ENCODE measurements at places on chromosomes 4 and X. TPM values are rescaled to one million over a fixed set of nuclear protein-coding genes. Genes with fewer than 3 reads are reported as not detected.
A peak's percentile ranks its signal among the peaks of the same experiment; 100 is the strongest.

PPBP gene
- total RNA-seq: not detected

GRCh38 chr4:176034499-176034898, 31.1 kb upstream of the WDR17 start:
- DNase-seq: peak; percentile 16

TCP11X2 gene
- 0.42 TPM for total RNA-seq

DNA sequence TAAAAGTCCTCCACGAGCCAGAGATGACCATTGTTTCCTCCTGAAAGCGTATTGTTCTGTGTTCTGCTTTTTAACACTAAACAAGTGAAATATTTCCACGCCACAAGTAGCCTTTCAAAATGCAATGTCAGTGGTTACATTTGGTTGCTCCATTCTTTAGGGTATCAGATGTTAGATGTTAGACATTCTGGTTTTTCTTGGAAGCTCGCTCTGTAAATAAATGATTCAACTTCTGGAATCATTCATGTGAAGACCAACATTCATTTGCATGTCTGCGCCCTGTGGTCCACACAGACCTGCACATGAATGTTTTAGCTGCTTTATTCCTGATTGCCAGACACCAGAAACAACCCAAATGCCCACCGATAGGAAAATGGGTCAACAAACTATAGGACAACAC, 38.0 kb upstream of the HELT start:
- DNase-seq: no peak

DNA sequence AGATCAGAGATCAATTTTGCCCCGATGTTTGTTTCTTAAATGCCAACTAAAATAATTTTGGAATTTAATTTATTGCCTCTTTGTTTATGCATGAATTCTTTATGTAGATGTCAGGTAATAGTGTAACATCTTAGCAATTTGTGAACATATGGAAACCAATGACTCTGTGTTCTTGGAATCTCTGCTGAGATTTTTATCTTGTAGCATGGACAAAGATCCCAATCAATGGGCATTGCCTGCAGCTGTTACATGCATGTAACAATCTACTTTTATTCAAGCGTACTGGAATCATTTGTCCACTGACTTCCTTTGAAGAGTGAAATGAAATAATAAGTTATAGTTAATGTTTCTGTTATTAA, 61.6 kb upstream of the ARSJ start:
- no peak for DNase-seq

DNA sequence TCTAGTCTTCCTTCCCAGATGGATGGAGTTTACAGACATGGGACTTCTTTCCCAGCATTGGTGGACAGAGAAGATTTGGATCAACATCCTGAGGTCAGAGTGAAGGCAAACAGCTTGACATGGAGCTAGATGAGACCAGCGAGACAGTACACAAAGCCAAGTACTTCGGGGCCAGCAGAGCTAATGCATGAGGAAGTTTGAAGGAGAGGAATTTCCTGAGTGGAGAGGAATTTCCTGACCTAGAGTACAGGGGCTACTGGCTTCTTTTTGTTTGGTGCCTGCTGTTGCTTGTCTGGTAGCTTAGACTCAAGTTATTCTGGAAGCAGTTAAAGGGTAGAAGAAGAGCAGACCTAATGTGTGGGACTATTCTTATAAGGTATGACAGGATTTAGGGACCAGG, 69.1 kb upstream of the EOLA2 start:
- DNase-seq: no peak

SNCA gene
- total RNA-seq: 8.7 TPM

DNA sequence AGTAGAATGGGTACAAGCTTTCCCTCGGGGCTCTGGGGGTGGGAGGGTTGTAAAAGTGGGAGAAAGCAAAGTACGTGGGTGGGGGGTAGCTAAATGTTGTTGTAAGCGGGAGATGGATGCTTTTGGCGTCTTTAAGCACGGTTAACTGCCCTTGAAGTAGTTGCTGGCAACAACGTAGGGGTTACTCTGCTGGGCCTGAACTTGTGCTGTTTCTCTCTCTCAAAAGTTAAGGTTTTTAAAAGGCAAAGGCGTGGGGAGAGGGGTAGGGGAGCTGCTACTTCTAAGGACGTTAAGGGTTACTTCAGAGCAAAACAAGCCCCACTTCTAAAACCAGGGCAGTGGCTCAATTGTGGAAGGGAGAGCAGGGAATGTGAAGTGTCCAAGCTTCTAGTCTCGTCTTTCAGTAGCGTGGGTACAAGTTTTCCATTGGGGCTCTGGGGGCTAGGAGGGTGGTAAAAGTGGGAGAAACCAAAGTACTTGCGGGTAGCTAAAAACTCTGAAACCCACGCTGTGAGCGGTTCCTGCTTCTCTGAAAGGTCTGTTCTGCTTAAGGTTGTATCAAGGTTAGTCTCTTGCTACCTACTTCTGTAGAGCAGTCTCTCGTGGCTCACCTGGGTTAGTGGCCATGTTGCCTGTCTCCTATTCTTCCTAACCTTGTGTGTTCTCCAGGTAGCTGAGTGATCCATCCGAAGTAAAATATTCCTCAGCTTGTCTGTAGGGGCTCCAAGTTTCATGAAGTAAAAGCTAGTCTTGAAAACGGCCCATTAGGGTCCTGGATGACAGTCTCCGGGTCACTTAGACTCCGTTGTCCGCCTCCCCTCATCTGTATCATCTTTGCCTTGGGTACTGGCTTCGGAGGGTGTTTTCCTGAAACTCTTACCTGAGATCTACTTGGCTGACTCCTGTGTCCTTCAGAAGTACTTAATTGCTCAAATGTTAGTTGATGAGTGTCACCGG, 1.7 kb upstream of the WDR1 start:
- DNase-seq: no peak

MAGEE2 gene
- total RNA-seq: 0.17 TPM

IGSF1 gene
- total RNA-seq: 0.27 TPM

GRCh38 chrX:12007881-12008280, 130.4 kb upstream of the FRMPD4 start:
- DNase-seq: peak; percentile 74

ALAS2 gene
- total RNA-seq: not detected

DNA sequence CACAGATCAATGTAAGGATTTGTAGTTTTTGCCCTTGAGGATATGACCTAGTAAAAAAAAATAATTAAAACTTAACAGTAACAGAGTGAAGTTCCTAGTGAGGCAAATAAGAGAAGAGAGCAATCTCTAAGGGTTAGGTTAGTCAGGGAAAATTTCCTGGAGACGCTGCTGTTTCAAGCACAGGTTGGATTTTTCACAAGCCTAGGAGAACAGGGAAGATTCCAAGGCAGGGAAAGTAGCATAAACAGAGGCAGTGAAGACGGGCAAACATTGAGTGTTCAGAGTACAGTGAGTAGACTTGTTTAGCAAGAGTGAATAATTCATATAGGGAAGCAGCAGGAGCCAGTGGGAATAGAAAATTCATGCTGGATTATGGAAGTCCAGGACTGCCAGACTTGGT, 212.8 kb downstream of the SPANXN3 start:
- DNase-seq: no peak

FGF16 gene
- not detected for total RNA-seq

All from kidney epithelial cell (primary cell).